GM12878 (cell line): ENCODE measurements at places on chromosomes 12 and 14. TPM values are rescaled to one million over a fixed set of nuclear protein-coding genes. Genes with fewer than 3 reads are reported as not detected.
A peak's percentile ranks its signal among the peaks of the same experiment; 100 is the strongest.

DNA sequence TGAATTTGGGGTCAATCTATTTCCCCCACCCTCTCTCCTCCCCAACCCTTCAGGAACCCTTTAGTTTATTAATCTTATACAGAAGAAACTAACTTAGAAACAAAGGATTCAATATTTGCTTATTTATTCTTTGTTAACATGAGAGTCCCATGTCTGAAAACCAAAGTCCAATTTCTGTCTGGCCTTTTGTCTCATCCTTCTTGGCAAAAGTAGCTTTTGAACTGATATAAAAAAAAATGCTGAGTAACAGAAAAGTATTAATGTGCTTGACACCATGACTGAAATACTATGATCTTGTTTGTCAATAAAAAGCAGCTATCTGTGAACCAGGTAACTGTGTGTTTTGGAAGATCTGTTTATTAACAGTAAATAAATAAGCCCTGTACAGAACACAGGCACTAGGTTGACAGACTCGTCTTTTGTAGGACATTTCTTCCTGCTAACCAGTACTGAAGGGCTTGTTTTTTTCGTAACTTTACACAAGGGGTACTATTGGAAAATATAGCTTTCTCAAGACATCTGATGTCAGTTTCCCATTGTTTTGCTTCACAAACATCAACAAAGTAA lies 10.8 kb downstream of the PIGH start:
- no peak for DNase-seq

DNA sequence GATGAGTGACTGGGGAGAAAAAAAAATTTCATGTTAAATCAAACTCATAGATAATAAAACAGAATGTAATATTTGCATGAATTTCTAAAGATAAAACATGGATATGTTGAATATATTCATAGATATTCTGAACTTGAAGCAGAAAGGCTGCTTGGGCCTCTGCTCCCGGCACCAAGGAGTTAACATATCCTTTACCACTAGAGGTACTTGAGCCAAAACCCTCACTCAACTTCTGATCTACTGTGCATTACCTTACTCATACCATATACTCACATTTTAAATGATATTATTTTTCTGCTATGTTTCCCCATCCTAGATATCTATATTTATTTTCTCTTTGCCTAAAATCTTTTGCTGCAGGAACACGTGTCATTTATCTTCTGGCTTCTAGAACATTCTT lies 14.9 kb downstream of the AREL1 start:
- no peak for DNase-seq

- no peak for DNase-seq
Measured at GRCh38 chr12:91219511-91219910, 36.9 kb upstream of the DCN start.

DNA sequence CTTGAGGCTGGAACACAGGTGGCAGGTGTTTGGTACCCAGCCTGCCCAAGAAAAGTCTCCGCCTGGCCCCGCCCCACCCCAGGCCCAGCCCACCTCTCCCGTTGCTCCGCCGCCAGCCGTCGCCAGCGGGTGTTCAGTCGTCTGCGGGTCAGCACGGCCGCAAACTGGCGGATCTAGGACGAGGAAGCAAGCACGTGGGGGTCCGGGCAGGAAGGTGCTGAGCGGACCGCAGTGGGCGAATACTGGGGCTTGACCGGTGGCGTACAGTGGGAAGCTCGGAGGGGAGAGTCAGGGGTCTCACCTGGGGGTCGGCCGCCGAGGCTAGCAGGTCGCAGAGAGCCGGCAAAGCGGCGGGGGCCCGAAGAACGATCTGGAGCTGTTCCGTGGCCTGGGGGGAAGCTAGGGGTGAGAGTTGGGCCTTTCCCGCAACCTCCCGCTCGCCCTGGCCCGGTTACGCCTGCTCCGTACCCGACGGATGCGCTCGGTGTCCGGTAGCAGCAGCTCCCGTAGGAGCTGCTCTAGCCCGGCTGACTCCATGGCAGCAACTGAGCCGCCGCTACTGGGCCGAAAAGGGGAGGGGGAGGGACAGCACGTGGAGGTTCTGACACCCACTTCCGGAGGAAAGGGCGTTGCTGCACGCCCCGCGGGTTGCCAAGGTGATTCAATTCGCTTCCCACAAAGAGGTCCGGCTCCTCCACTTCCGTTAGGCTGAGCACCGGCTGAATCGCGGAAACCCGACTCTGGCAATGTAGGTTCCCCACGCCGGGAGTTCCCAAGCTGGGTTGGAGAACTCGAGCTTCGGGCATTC lies at the start of gene IPO4:
TSS of gene IPO4 (minus strand) at position 566 of the 808 bp plus-strand sequence. CDS start at position 537, 29 bp downstream.
- peak; percentile 88 for DNase-seq

GRCh38 chr12:64450057-64450640 lies 1.8 kb upstream of the TBK1 start:
- no peak for DNase-seq

- no peak for DNase-seq
Measured at GRCh38 chr12:120818416-120818815, 85.7 kb downstream of the SPPL3 start.

- DNase-seq: no peak
Measured at GRCh38 chr12:26704684-26705460, 128.1 kb downstream of the ITPR2 start.

DNA sequence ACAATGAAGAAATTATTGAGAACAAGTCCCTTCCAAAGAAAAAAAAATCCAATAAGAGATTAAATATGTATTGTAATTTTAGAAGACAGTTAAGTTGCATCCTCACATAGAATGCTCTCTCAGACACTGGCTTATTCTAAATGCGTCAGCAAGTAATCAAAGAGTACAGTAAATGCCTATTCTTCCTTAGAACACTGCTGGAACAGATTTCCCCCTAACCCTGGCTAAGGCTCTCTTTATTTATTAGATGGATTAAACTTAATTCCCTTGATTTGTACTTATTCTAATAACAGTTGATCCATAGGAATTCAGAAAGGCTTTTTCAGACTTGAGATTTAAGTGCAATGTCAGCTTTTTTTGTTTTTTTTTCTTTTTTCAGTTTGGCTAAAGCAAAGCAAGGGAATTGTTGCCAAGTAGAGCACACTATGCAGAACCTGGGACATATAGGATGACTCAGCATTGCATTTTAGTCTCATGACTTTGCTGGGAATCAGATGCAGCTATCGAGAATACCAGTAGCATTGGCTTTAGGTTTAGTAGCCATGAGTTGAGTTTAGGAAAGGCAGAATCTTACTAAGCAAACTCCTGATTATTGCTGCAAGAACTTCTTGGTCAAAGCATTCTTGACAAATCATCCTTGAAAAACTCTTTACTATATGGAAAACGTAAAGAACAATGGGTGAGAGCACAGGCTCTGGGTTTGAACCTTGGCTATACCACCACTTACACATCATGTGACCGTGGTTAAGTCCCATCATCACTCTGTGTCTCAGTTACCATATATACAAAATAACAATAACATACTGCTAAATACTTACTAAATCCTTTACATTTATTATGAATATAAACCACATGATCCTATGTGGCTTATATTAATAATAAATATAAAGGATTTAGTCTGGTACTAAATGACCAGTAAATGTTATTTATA lies 26.7 kb downstream of the MED21 start:
- DNase-seq: no peak

GRCh38 chr12:13195250-13195649 lies 1.3 kb upstream of the EMP1 start:
- DNase-seq: no peak

GRCh38 chr14:74684434-74684833 lies 28.4 kb downstream of the AREL1 start:
- DNase-seq: peak; percentile 36

DNA sequence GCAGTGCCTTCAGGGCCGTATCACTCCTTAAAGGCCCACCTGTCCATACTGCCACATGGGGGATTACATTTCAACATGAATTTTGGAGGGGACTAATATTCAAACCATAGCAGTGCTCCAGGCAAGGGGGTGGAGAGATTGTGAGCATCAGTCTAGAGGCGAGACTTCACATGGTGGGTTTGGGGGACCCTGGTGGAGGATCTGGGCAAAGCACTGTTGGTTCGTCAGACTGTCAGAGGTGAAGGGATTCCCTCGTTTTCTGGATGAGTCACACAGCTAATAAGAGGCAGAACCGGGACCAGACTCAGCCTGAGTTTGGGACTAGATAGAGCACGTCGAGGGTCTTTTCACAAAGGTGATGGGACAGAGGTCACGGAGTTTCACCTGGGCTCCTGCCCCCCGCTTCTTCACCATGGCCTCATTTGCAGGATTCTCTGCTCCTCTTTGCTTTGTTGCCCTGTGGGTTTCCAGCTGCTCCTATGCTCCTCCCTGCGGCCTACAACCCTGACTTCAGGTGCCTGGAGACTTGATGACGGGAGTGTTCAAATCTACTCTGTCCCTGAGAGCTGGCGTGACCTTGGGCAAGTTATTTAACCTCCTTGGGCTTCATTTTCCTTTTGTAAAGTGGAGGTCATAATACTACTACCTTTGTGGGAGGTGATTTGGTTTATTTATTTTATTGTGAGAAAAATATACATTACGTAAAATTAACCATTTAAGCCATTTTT lies 41.5 kb downstream of the TEAD4 start:
- DNase-seq: no peak

The CNIH1 gene
- total RNA-seq: 64.5 and 66.0 TPM in 2 replicates

The GPD1 gene
- total RNA-seq: 0.19 and 0.26 TPM in 2 replicates

The TAS2R14 gene
- 1.5 and 1.8 TPM in 2 replicates for total RNA-seq
